ENCODE measurements at places on chromosomes 6 and 20. TPM values are rescaled to one million over a fixed set of nuclear protein-coding genes. Genes with fewer than 3 reads are reported as not detected.

- DNase-seq, result no peak
These were observed 77.7 kb downstream of the CDYL start for GRCh38 chr6:4853782-4854511.

DNA sequence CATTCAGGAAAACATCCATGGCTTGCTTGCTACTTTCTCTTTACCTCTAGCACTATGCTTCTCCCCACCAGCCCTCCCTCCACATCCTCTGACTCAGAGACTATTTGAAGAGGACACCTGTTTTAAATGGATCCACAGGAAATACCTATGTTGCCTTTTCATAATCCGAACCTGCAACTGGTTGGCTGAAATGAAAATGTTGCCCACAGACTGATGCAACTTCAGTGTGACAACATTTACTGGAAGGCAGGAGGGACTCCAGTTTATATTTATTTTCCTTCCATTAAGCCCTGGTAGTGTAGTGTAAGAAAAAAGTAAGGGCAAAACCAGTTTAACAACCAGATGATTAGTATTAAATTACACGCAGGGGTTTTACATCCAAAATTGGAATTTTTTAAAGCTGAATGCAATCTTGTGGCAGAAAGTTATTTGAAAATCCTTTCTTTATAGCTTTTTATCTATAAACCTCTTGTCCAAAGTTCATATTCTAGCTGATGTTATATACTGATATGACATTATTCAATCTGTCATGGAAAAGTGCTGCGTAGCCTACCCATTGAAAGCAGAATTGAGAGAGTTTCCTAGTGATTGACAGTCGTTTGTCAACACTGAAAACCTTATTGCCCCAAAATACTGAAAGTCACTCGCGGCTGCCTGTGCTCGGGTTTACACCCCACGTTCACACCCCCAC lies 881 bp upstream of the AIG1 start:
- no peak for DNase-seq

DNA sequence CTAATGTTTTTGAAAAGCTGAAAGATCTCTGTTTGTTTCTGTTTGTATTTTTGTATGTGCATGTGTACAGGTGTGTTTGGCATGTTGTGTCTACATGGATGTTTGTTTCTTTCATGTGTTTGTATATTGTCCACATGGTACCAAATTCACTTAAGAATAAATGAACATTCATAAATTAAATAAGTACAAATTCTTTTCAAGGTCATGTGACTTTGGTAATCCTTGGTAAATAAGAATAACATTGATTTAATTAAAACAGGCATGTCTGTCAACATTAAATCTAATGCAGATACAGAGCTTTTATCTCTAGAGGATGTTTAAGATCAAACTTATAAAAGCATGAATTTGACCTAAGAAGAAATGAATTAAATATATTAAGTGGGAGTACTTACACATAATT lies 219.8 kb upstream of the EPHA7 start:
- no peak for DNase-seq

GRCh38 chr20:50323777-50324775 lies 133.4 kb downstream of the CEBPB start:
- DNase-seq, result peak; percentile 11

DNA sequence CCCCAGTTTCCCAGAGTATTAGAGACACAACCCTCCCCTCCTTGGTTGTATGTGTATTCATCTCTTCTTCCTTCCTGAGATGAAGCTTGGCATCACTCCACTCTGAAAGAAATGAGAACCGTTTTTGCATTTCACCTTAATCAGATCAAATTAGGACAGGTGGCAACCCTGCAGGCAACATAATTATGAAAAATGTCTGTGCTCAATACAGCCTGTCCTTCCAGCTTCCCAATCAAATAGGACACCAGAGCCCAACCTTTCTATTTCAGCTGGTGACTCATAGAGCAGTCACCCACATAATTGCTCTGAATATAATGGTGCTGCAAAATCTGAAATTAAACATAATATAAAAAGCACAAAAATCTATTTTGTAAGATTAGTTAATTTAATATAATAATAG lies 310.2 kb upstream of the AGPAT4 start:
- no peak for DNase-seq

- no peak for DNase-seq
These were observed 2.1 kb downstream of the MYL9 start for GRCh38 chr20:36543184-36544133.

DNA sequence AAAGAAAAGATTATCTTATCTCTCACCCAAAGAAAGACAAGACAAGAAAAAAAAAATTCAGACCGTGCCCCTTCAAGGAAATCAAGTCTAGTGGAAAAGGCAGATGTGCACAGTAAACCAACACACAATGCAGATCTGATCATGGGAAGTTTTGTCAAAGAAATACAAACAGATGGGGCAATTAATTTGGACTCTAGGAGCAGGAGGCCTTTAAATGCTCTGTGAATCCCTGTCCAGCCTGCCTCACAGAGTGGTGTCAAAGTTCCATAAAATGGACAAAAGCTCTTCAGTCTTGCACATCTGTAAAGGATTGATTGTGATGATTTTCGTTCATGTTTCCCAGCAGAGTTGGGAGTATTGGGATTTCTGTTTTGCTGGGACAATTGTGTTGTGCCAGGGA lies 53.1 kb upstream of the TGM3 start:
- DNase-seq, result no peak

DNA sequence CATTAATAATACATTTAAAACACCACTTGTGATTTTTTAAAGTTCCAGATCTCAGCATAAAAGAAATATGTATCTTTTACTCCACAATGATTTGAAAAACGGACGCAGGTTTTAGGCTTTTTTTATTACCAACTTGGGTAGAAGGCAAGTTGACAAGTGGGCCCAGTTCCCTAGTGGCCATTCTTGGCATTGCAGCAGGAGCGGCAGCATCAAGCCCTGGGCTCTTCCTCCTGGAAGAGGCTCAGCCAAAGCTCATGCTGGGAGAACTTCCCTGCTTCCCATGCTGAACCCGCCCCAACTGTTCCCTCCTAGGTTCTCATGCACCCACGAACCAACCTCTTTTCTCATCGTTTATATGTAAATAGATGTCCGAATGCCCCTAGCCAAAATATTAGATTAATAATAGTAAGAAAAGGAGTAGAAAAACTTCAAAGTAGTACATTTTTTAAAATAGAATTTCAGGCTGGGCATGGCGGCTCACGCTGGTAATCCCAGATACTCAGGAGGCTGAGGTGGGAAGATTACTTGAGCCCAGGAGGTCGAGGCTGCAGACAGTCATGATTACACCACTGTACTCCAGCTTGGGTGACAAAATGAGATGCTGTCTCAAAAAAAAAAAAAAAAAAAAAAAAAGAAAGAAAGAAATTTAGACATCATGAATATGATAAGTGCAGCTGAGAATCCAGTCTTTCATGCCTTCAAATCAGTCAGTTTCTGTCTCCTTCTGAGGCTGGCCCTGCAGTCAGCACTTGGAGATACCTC lies 18.2 kb upstream of the MYB start:
- DNase-seq, result no peak

GRCh38 chr6:150118627-150119026 lies 24.2 kb upstream of the PPP1R14C start:
- DNase-seq, result no peak

DNA sequence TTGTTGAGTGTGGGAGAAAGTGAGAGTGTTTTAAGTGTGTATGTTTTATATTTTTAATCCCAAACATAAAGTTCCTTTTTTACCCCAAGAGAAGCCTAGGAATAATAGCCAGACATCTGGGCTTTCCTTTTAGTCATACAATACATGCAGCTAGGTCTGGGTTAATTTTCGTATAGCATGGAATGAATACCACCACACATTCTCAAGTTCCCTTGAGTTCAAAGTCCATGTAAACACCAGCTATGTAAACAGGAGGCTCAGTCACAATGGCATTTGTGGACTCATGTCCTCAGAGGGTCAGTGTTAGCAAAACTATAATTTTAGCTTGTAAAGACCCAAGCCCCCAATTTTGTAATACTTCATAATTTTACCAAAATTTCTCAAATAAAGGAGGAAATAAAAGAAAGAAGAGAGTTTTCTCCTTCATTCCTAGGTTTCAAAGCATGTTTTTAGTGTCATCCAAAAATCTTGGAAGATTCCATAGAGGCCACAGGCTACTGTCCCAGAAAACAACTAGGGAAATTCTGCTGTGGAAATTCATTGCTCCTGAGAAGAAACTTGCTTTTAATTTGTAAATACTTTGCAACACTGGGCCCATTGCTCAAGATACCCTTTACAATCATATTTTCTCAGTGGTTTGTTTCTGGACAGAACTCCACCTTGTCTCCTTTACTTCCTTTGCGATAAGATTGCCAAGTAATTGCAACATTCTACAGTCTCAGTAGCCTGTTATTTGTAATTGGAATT lies 671.2 kb downstream of the COL12A1 start:
- no peak for DNase-seq

DNA sequence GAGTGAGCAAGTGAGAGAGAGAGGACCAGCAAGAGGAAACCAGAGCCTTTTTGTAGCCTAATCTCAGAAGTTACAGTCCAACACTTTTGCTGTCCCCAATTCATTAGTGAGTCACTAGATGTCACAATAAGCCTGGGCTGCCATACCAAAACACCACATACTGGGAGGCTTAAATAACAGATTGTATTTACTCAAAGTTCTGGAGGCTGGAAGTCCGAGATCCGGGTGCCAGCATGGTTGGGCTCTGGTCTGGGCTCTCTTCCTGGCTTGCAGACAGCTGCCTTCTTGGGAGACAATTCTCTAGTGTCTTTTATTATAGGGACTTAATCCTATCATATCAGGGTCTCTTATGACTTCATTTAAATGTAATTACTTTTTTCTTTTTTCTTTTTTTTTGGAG lies 50.7 kb upstream of the FERMT1 start:
- DNase-seq, result no peak

GRCh38 chr20:12595841-12596240 lies 412.9 kb upstream of the SPTLC3 start:
- no peak for DNase-seq

DNA sequence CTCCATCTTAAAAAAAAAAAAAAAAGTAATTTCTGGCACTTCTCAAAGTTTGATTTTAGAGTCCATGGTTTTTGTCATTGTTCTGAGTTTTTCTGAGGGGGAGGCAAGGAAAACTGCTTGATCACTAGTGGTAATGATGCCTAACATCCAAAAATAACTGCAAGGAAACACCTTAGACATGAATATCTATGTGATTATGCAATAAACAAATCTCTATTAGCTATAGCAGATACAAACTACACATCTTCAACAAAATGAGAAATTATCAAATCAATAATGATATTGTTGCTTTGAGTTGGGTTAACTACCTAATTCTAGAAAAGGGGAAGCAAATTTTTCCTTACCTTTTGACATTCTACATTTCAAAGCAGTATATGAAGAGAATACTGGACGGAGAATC lies 230.9 kb upstream of the JARID2 start:
- DNase-seq, result no peak

DNA sequence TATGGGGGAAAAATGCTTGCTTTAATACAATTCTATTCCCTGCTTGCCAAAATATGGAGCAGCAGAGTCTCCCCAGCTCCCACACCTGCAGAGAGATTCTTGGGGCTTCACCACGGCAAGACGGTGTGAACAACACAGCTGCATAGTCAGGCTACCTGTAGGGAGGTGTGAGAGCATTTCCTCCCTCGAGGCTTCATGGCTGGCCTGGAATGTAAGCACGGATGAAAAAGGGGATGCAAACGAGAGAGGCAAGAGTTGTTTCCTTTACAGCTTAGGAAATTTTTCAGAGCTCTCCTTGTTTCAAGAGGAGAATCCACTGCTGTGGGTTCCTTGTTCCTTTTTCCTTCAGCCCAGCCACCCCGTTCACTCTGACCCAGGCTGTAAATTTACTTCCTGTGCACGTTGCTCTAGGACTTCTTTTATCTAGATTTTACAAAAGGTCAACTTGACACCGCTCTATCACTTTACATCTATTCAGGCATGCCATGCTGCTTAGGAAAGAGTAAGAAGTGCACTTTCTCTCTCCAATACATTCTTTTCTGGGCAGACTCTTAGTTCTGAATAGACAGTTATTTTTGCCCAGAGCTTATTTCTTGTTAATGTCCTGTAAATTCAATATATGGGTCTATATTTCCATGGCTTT lies 197.1 kb downstream of the KHDC1L start:
- DNase-seq, result no peak

DNA sequence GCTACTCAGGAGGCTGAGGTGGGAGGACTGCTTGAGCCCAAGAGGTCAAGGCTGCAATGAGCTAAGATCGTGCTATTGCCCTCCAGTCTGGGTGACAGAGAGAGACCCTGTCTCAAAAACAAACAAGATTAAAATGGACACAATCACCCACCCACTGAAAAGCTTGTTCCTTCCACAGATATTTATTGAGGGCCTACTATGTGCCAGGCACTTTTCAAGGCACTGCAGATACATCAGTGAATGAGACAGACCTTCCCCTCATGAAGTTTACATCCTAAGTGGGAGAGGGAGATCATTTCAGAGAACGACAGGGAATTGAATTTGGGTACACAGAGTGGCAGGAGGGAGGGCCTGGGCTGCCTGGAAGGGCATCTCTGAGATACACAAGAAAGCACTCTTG lies 14.4 kb downstream of the RSPO4 start:
- no peak for DNase-seq

DNA sequence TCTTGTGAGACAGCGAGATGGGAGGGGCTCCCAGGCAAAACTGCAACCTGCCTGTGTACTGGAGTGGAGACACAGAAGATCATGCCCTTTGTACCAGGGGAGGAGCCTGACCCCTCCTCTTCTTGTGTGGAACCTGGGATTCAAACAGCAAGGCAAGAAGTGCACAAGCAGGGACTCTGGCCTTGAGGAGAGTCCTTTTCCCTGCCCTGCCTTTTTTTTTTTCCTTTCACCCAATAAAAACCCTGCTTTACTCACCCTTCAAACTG lies 251.8 kb upstream of the OPRM1 start:
- no peak for DNase-seq

DNA sequence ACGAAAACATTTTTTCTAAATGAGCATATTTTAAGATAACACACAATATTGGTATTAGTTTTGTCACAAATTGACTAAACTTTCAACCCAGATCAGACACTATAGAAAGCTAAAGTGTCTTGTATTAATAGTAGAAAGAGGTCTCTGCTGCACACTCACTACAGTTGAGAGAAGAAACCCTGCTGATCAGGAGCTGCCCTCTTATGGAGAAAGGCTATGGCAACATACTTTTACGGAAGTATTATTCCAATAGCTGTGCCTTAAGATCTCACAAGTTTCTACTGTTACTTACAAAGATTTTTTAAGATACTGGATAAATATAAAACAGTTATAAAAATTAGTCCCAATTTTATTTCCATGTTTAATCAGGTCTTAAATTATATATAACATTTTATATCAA lies 155.7 kb downstream of the RIMS1 start:
- no peak for DNase-seq

Gene MYL9
- 518 TPM for total RNA-seq

Gene KIF25
- total RNA-seq, result 0.93 TPM

Gene CGA
- total RNA-seq, result not detected

Gene PDE10A
- total RNA-seq, result 15.6 TPM

Gene RFX6
- total RNA-seq, result not detected

Gene GUCA1A
- not detected for total RNA-seq

Gene SLC17A1
- not detected for total RNA-seq

All from mesenteric fat pad (tissue), 1 donor.